ENCODE measurements at places on chromosomes 16 and 17. TPM values are rescaled to one million over a fixed set of nuclear protein-coding genes. Genes with fewer than 3 reads are reported as not detected.

Gene ENO3
- total RNA-seq: 5.1 TPM

Gene IGSF6
- total RNA-seq: not detected

- no peaks in the 10 kb centered on the region for H3K27me3 ChIP-seq
- no peak overlapping the region for H3K4me3 ChIP-seq
- no peaks in the 10 kb centered on the region for H3K4me1 ChIP-seq
- H3K27ac ChIP-seq: no peak overlapping the region
- no peaks in the 10 kb centered on the region for H3K36me3 ChIP-seq
Observed at GRCh38 chr16:72142476-72142875, 29.5 kb downstream of the PMFBP1 start.

GRCh38 chr17:66485309-66485947, 183.0 kb downstream of the PRKCA start:
- no peaks in the 10 kb centered on the region for H3K4me1 ChIP-seq
- DNase-seq: no peak
- H3K27me3 ChIP-seq: no peaks in the 10 kb centered on the region
- H3K36me3 ChIP-seq: no peaks in the 10 kb centered on the region
- H3K27ac ChIP-seq: no peak overlapping the region

- H3K36me3 ChIP-seq: no peaks in the 10 kb centered on the region
- no peaks in the 10 kb centered on the region for H3K27me3 ChIP-seq
- peaks cover 8% of the 10 kb centered on the region for H3K4me1 ChIP-seq
- no peak overlapping the region for H3K4me3 ChIP-seq
- no peak for DNase-seq
Observed at GRCh38 chr17:41803049-41804020, 8.4 kb downstream of the P3H4 start.
